ENCODE measurements at places on chromosomes 2 and 18.

- DNase-seq: no peak
Measured at GRCh38 chr2:17959833-17960232, 81.4 kb downstream of the KCNS3 start.

- DNase-seq: no peak
Measured at GRCh38 chr18:32958746-32959145, 185.9 kb upstream of the KLHL14 start.

- no peak for DNase-seq
Measured at GRCh38 chr18:66344227-66344626, 259.7 kb downstream of the CDH19 start.

DNA sequence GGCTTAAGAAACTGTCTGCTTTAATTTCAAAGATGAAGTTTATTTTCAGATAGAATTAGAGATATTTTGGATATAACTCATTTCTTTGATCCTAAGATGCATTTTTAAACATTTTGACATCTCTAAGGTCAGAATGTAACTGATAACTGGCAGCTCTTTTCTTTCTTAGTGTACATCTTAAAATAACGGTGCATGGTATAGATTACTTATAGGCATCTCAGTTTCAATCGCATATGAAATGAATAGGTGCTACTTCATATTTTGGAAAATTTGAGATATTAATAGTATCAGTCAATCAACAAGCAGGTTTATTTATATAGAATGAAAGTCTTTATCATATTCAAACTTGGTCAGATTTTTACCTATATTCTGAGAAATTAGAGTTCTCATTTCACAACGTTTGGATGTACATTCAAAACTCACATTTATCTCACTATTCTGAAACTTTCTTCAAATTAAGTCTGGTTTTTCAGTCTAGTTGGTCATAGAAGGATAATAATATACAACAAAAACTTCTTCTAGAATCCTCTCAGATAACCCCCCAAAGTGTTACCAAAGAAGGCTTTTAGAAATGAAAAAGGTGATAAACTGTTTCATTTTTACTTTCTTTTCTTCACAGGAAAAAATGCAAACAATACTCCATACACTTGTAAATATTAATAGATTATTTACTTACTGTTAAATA lies 122.8 kb upstream of the WDSUB1 start:
- no peak for DNase-seq

DNA sequence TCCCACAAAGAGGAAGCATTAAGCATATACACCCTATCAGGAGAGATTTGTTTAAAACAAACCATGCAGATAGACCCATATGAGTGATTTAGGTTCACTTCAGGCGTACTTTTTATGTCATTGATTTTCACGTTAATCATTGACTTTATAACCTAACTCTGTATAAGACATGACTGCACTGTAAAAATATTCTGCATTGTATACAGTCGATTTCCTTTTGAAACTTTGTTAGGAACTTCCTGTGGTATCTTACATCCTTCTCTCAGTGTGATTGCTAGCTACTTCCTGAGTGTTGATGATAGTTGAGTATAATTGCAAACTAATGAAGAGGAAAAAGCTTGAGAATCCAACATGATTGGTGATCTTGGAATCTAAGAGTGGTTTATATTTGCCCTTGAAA lies 69.4 kb downstream of the XIRP2 start:
- no peak for DNase-seq

DNA sequence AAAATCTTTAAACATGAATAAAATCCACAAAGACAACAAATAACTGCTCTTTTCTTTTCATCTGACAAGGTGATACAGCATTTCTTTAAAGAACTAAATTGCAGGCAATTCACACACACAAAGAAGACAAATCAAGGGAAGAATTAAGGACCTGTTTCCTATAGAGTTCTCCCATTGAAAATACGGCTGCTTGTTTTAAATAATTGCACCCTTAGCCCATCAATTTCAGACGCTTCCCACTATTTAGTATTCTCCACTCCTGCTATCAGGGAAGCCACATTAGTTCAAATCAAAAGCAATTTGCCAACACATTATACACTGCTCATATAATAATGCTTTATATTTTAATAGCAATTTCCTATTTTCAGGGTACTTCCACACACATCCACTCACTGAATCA lies 11.3 kb downstream of the CMPK2 start:
- DNase-seq: no peak

GRCh38 chr2:61233581-61233980 lies 71.6 kb downstream of the C2orf74 start:
- DNase-seq: peak; percentile 25

DNA sequence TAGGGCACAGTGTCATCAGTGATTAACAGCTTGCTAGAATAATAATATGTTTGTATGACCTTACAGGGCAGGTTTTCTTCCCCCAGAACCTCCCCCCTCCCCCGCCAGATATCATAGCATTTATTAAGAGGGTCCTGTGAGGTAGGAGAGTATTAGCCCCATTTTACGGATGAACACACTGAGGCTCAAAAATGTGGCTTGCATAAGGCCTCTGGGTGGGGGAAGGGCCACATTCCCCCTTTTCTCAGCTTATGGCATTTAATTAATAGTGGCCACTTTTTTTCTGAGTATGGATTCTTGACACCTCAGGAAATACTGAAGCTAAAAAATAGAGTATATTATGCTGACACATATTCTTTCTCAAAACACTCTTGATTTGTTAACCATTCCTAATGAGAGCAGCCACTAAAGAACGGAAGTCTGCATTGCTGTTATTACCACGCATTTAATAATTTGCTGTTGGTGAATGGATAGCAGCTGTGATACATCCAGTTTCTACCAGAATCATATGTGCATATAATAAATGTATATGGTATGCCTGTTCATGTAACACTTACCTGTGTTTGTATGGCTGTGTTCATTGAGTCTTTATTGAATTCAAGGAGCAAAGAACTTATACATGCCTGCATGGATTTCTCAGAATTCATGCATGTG lies 3.0 kb downstream of the CTIF start:
- no peak for DNase-seq

DNA sequence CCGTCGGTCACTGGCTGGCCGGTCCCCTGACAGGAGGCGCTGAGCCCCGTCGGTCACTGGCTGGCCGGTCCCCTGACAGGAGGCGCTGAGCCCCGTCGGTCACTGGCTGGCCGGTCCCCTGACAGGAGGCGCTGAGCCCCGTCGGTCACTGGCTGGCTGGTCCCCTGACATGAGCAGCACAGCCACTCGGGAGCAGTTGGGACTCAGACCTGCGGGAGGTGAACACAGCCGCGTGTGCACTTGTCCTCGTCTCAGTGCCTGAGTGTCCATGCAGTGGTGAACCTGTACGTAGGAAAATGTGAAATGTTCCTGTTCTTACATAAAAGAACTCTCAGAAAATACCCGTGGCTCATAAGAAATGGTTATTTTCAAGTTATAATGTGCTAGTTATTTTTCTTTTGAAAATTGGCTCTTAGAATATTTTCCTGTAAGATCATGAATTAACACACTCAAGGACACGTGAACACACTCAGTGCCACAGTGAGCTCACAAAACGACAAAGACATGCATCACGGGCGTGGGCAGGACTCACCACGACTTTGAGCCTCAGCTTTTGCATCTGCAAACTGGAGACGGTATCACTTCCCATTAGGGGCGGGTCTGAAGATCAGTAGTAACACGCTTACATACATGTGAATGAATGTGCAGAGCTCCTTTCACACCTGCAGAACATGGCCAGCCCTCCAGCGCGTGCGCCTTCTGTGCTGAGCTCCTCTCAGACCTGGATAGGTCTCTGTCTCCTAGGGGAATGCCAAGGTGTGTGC lies 21.1 kb upstream of the NFATC1 start:
- DNase-seq: no peak

- DNase-seq: no peak
Measured at GRCh38 chr2:182611009-182611408, 105.0 kb upstream of the DNAJC10 start.
